ENCODE measurements at places on chromosomes 1 and 21.

DNA sequence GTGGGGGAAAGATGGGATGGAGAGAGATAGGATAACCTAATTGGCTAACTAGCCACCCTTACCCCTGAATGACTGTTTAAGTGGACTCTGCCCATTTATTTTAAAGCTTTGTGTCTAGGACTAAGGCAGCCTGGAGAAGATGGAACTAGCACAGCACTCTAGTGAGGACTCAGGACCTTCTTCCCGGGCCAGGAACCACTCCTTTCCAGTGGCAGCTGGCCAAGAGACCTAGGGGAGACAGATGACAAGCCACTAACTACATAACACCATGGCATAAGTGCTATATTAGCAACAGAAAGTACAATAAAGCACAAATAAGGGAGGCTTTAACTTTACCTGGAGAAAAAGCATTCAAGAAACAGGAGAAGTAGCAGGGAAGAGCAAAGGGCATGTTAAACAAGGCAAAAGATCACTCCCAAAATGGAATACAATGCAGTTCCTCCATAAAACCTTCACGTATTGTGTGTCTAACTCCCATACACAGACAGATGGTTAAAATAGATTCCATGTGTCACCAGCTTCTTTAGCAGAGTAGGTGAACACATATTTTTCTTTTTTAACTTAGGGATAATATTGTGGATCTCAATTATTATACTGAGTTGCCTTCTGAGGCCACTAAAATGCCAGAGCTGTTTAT lies 20.6 kb downstream of the CLCA1 start:
- no peak for DNase-seq

DNA sequence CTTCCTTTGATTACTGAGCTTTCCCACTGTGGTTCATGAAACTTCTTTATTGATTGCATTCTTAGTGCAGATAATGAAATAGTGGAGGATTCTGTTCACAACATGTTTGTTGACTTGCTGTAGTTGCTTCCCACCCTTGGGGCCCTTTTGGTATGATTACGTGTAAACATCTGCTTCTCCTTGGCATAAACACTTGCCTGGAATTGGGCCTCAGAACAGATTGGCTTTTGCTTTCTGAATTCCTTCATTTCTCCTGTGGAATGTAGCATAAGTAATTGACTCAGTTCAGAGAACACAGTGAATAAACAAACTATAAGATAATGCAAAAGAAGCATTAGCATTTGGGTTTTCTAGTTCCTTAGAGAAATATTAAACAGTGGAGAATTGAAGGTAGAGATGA lies 59.5 kb upstream of the LAMC2 start:
- DNase-seq: no peak

GRCh38 chr1:8599646-8600212 lies 217.7 kb downstream of the RERE start:
- no peak for DNase-seq

GRCh38 chr1:12424087-12424529 lies 193.9 kb downstream of the DHRS3 start:
- no peak for DNase-seq

- DNase-seq: no peak
Observed at GRCh38 chr1:54887665-54888071, 673 bp upstream of the DHCR24 start.

GRCh38 chr1:198635964-198636363 lies 2.9 kb upstream of the PTPRC start:
- no peak for DNase-seq

DNA sequence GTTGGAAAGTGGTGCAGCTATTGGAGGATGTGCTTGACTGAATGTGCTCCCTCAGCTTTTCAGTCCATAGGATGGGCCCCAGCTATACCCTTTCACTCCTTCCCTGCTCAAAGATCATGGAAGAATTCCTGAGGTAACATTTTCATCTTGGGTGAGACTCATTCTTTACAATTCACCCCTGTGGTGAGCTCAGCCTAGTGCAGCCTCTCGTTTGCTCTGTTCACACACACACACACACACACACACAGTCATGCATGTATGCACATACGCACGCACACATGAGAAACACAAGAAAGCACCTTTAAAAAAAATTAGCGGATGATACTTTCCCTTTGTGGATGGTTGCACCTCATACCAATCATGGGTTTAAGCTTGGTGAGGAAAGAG lies 25.8 kb downstream of the CCN1 start:
- no peak for DNase-seq

DNA sequence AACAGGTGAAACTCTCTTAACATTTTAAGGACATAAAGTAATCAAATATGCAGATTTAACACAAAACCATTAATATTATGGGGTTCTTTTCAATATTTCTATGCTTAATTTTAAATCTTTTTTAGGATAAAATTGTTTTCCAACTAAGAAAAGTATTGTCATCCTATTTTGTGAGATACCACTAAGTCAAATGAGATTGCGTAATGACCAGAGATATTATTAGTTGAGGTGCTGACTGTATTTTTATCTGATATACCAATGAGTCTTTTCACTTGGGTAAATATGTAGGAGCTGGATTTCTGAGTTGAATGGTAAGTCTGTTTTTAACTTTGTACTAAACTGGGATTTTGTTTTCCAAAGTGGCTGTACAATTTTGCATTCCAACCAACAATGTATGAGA lies 25.4 kb downstream of the LEPR start:
- no peak for DNase-seq

DNA sequence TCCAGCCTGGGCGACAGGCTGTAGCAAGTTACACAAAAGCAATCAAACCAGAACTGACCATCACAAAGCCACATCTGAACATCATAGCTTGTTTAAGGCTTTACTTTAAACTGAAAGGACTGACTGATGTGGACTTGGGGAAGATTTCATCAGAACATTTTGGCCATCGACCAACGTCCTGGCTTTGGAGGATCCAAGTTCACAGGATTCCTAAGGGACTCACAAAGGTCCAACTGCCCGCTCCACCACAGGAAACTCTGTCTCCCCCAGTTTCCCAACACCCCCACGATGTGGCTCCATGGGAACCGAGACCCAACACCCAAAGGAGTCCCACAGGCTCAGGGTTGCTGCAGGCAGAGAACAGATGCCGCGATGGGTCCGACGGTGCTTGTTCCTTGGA lies 9.3 kb downstream of the SSU72 start:
- DNase-seq: no peak

DNA sequence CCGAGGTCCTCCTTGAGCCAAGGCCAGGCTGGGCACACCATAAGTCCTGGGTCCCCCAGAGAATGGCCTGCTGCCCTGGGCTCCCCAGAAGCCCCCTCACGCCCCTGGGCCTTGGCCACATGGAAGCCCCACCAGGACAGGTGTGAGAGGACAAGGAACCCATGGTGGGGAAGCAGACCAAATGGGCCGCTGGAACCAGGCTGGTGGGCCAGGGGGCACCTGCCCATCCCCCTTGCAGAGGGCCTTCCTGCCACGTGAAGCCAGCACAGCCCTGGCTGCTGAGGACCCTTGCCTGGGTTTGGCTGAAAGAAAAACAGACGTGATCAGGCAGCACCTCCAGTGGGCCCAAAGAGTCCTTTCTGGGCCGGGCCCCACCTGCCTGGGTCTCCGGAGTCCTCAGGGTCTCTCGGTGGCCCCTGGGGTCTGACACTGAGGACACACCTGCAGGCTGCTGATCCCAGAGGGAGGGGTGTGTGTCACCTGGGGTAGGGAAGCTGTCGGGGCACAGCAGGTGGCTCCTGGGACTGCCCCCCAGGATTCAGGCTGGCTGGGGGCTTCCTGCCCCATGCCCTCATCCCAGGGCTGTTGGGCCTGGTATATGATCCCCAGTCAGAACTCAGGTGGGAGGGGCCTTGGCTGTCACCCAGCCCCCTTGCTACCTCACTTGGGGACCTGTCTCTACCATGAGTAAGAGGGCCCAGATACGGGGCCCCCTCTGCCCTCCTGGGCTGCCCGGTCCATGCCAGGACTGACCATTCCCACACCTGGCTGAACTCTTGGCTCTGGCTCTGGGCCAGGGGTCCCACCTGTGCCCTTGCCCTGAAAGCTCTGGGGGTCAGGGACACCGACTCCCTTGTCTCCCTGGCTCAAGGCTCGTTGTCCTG lies 3.3 kb upstream of the SMYD3 start:
- no peak for DNase-seq

- no peak for DNase-seq
Observed at GRCh38 chr1:186442651-186443375, 18.1 kb downstream of the PDC start.

- no peak for DNase-seq
Observed at GRCh38 chr1:228988664-228989063, 253.4 kb downstream of the RHOU start.

GRCh38 chr1:88571506-88571905 lies 112.6 kb upstream of the PKN2 start:
- DNase-seq: no peak

GRCh38 chr21:32193098-32193465 lies 85.8 kb downstream of the MIS18A start:
- DNase-seq: no peak

DNA sequence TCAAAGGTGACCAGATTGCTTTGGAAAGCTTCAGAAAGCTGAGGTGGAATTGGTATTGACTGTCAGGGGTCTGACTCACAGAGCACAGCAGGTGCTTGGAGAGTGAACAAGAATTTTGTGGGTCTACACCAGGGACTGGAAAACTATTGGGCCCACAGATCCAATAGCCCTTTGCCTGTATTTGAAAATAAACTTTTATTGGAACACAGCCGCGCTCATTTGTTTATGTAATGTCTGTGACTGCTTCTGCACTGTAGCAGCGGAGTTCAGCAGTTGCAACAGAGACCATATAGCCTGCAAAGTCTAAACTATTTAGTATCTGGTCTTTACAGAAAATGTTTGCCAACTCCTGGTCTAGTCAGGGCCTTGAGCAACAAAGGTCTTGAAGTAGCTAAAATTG lies 315.6 kb downstream of the NFIA start:
- DNase-seq: no peak

DNA sequence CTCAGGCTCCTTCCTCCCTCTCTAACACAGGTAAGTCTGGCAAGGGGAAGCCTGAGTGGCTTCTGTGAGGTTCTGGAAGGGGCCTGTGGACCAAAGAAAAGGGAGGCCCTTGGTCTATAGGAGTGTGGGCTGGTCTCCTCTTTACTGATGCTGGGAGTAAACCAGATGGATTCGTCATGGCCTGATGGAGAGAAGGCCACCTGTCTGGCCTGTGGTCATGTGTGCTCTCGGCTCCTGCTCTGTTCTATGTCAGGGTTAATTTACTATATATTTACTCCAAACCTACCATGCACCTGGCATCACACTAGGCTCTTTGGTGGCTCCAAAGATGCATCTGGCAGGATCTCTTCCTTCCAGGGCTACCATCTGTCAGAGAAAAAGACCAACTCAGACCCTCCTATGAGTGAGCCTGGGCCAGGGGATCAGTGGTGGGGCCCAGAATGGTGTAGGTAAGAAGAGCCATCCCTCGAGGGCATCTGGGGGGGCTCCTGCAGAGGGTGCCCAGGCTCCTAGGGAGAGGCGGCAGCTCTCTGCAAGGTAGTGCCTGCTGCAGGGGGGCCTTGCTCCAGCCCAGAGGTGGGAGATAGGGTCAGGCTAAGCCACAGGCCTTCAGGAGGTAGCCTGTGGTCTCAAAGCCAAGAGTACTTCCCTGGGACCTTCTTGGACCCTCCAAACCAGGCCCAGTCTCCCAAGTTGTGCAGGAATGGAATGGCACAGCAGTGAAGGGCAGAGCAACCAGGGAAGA lies 68.2 kb upstream of the SELENON start:
- DNase-seq: no peak

DNA sequence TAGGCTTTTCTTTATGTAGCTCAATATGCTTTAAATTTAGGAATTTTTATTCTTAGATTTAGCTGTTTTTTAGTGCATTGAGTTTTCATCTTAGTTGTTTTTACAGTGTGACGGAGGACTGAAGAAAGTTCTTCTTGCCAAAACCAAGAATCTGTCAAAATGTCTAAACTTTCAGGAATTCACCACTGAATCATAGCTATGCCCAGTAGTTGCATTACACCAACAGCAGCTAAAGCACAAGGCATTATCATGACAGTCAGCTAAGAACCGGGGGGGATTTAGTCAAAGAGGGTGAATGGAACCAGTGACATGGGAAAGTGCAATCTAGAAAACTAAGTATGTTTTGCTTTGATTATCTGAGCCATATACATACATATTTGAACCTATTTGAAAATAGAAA lies 6.5 kb upstream of the C1orf146 start:
- DNase-seq: peak; percentile 17

DNA sequence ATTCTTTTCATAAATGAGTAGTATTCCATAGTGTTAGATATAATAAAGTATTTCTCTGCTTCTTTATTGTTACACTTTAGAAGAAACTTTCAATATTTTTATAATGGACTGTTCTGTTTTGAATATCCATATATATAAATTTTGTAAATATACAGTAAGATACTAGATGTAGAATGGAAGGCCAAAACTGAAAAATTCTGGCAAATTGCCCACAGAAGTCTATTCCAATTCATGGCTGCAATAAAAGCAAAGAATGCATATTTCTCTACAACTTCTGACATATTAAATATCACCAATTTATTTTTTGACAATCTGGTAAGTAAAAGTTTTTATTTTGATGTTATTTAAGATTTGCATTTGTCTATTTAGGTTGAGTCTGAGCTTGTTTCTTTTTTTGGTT lies 532.5 kb downstream of the NCAM2 start:
- DNase-seq: no peak

GRCh38 chr1:215777370-215777925 lies 210.3 kb downstream of the KCTD3 start:
- DNase-seq: no peak

DNA sequence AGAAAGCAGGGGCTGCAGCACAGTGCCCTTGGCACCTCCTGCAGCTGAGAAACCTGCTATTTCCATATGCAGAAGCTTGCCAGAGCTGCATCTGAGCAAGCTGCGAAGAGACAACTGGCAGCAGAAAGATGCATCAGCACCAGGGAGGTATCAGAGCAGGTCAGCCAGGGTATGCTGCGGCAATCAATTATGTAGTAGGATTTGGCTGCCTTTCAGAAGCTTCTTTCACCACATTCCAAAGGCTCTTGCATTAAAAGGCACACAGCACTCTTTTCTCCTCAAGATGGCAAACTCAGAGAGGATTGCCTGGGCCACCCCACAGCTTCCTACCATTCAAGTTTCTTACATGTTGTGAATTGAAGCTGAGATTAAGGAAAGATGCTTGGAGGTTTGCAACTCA lies 47.6 kb upstream of the RAP1A start:
- no peak for DNase-seq

- DNase-seq: peak; percentile 55
Observed at GRCh38 chr1:228149406-228150119, at the start of gene GJC2. Gene GJC2 (plus strand): TSS chr1:228149930. CDS start chr1:228157759, 7,829 bp downstream.

GRCh38 chr1:228368801-228369607 lies 37.6 kb downstream of the TRIM11 start:
- DNase-seq: no peak

DNA sequence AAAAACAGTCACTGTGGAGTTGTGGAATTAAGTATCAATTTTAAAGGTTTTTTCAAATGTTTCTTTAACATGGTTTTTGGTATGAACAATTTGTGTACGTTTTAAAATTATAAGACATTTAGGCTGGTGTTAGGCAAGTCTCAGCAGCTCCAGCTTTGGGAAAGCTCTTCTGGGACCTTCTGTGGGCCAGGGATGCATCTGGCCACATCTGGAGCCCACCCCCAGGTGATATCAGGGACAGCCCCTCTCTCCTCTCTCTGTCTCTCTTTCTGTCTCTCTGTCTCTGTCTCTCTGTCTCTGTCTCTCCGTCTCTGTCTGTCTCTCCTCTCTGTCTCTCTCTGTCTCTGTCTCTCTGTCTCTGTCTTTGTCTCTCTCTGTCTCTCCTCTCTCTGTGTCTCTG lies 1.3 kb upstream of the COL6A1 start:
- DNase-seq: no peak

- DNase-seq: no peak
Observed at GRCh38 chr1:228299211-228299610, 91.4 kb downstream of the OBSCN start.

All from H54 (cell line).